ENCODE measurements at places on chromosomes 7 and 10. TPM values are rescaled to one million over a fixed set of nuclear protein-coding genes. Genes with fewer than 3 reads are reported as not detected.

DNA sequence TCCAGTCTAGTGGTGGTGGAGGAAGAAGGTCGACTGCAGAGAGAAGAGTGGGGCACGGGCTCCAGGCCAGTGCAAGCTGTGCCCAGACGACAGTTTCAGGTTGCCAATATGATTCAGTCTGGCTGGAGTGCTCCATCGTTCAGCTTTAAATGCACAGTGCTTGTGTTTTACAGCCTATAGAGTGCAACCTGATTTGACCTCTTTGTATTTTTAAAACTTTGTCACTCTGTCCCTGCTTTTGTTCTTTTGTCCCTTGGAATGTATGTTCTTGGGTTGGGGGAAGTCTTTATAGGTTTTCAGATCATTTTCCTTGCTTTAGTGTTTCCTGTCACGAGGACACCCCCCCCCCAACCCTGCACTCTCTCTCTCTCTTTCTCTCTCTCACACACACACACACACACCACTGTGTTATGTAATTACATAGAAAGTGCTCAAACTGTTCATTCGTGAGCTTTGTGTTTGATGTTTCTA is 198.0 kb downstream of the CAMK1D start:
- H3K36me3 ChIP-seq: peaks cover 12% of the 10 kb centered on the region
- no peak for DNase-seq
- peak overlapping the region; percentile 79 for H3K27ac ChIP-seq
- H3K4me3 ChIP-seq: peak overlapping the region; percentile 77
- H3K27me3 ChIP-seq: no peaks in the 10 kb centered on the region

DNA sequence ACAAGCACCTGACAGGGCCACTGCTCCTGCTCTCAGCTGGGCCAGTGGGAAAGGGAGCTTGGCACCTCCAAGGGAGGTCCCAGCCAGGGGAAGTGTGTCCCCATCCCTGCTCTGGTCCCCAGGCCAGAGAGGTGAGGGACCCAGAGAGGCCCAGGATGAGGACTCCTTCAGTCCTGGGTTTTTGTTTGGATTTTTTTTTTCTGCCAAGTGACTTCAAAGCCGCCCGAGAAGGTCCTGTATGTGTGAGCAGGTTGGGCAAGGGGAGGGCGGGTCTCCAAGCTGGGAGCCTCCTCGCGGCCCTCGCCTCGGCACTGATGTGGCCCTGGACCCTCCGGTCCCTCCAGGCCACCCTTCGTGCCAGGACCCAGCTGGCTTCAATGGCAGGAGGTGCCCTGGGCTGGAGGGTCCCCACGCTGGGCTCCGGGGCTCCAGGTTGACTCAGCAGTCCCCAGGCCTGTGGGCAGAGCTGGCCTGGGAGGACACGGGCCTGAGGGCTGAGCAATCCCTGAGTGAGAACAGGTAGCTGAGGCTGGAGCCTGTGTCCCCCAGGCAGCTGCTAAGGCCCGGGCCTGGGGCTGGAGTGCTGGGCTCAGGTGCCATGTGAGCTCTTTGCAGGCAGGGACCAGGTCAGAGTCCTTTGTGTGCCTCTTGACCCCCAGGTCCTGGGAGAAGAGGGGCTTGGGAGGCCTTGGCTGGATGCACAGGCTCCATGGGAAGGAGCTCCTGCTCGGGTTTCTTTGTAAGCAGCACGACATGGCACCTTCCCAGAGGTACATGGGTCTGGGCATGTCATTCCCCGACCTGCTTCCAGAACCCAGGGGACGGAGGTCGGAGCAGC is 140.6 kb downstream of the FAM53B start:
- H3K36me3 ChIP-seq: no peaks in the 10 kb centered on the region
- no peaks in the 10 kb centered on the region for H3K4me1 ChIP-seq
- H3K27me3 ChIP-seq: no peaks in the 10 kb centered on the region
- H3K27ac ChIP-seq: no peak overlapping the region
- no peak for DNase-seq

DNA sequence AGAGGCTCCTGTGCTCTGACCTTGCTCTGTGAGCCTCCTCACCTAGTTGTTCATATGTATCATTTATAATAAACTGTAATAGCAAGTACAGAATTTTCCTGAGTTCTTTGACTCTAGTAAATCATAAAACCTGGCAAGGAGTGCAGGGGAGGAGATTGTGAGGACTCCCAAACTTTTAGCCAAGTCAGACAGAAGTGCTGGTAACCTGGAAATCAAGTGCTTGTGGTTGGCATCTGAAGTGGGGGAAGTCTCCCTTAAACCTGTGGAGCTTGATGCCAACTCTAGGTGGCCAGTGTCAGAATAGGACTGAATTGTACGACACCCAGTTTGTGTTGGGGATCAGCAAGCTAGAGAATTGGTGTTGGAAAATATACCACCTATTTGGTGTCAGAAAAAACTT is 206.3 kb upstream of the GRB10 start:
- DNase-seq: no peak
- no peaks in the 10 kb centered on the region for H3K4me1 ChIP-seq
- H3K36me3 ChIP-seq: no peaks in the 10 kb centered on the region
- no peak overlapping the region for H3K27ac ChIP-seq
- H3K27me3 ChIP-seq: peaks cover 8% of the 10 kb centered on the region

CNTNAP2 gene
- total RNA-seq: not detected

DNA sequence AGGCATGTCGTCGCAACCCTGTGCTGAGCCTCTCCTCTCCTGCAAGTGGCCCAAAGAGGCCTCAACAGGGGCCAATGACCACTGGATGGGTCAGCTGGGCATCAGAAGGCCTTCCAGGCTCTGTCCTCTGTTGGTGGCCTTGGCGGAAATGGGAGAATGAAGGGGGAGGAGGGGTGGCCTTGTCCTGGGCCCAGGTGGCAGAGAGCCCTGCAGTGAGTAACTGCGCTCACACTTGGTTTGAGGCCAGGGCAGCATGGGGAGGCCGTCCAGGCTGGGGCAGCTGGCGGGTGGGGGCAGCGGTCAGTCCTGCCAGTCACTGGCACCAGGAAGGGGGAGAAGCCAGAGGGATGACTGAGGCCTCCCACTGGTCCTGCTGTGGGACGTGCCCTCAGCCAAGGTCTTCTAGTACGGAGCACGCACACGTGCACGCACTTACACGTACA is 59.8 kb downstream of the LHPP start:
- no peak overlapping the region for H3K4me3 ChIP-seq
- no peak overlapping the region for H3K27ac ChIP-seq
- DNase-seq: no peak

- peaks cover 6% of the 10 kb centered on the region for H3K4me1 ChIP-seq
- no peak for DNase-seq
- peaks cover 6% of the 10 kb centered on the region for H3K27me3 ChIP-seq
Observed at GRCh38 chr10:43045631-43046287, 31.1 kb upstream of the RET start.

GRCh38 chr7:7699970-7700369 is 18.4 kb downstream of the RPA3 start:
- no peak for DNase-seq
- no peaks in the 10 kb centered on the region for H3K27me3 ChIP-seq
- no peak overlapping the region for H3K4me3 ChIP-seq
- no peaks in the 10 kb centered on the region for H3K36me3 ChIP-seq
- H3K27ac ChIP-seq: no peak overlapping the region
- H3K4me1 ChIP-seq: peaks cover 13% of the 10 kb centered on the region

OGDHL gene
- 0.67 TPM for total RNA-seq

DNA sequence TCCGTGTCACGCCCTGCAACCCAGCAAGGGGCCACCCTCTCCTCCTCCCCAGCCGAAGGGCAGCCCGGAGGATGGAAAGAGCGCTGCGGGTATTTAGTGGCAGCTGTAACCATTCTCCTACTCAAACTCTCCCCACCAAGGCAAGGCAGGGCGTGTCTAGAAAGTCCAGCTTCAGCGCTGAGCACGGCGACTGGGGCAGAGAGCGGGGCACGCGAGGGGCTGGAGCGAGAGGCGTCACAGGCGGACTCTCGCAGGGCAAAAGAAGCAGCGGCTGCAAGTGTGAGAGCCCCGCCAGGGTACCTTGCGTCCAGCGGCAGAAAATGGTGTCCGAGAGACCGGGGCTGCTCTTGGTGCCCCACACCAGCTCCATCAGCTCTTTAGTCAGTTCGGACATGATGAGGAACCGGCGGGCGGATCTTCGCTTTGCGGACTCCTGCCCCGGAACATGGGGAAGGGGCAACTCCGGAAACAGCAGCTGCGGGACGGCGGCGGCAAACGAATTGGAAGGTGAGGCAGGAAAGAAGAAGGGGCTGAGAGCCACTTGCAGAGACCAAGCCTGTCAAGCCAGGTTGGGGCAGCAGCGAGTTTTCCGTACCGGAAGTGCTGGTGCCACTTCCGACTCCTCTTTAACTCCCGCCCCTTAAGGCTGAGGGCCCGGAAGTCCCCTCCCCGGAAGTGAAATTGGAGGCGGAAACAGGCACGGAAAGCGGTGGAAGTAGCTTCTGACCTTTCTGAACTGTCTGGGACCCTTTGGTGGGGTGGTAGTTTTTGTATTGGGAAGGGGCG is at the start of gene MINDY3:
Gene MINDY3 (minus strand): TSS at position 602 of the 786 bp plus-strand sequence. CDS start 208 bp downstream, at position 394.
- peaks cover 32% of the 10 kb centered on the region for H3K4me1 ChIP-seq
- peaks cover 6% of the 10 kb centered on the region for H3K27me3 ChIP-seq
- peak within 1 kb of the TSS; percentile 97 for H3K27ac ChIP-seq
- peaks cover 4% of the 10 kb centered on the region for H3K36me3 ChIP-seq
- peak within 1 kb of the TSS; percentile 99 for H3K4me3 ChIP-seq
- DNase-seq: peak; percentile 84

DNA sequence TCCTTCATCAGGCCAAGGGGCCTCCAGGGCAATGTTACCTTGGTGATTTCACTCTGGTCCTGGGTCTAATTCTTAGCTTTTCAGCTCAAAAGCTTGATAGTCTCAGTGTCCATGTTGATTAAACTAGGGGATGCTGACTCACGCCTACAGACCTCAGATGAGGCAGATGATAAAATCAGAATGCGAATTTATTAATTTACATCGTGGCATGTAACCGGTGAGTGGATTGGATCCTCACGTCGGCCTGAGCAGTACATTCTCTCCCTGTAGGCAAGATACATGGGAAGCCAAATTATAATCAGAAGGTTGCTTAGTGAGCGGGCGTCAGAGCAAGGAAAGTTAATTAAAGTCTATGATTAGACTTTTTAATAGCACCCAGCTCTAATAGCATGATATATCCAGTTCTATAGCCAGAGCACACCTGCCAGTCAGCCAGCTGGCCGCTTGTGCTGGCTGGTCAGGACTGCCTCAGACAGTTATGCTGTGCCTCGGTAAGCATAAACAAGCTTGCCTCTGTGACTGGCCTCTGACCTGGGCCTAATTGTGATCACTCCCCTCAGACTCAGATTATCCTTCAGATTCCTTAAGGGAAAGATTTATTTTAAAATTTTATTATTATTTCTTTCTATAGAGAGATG is 20.2 kb upstream of the CPA5 start:
- no peaks in the 10 kb centered on the region for H3K36me3 ChIP-seq
- no peak overlapping the region for H3K27ac ChIP-seq
- DNase-seq: no peak
- no peak overlapping the region for H3K4me3 ChIP-seq
- H3K27me3 ChIP-seq: no peaks in the 10 kb centered on the region

GRCh38 chr7:100604976-100605911 is 3.1 kb downstream of the PCOLCE start:
- H3K4me1 ChIP-seq: peaks cover 16% of the 10 kb centered on the region
- peak overlapping the region; percentile 88 for H3K4me3 ChIP-seq
- no peaks in the 10 kb centered on the region for H3K27me3 ChIP-seq

Measured in activated T-cell treated with anti-CD3 and anti-CD28 coated beads, Interleukin-2, amount 50 U/mL, for 72 hours (primary cell).